ENCODE measurements at places on chromosomes 6 and 20.

DNA sequence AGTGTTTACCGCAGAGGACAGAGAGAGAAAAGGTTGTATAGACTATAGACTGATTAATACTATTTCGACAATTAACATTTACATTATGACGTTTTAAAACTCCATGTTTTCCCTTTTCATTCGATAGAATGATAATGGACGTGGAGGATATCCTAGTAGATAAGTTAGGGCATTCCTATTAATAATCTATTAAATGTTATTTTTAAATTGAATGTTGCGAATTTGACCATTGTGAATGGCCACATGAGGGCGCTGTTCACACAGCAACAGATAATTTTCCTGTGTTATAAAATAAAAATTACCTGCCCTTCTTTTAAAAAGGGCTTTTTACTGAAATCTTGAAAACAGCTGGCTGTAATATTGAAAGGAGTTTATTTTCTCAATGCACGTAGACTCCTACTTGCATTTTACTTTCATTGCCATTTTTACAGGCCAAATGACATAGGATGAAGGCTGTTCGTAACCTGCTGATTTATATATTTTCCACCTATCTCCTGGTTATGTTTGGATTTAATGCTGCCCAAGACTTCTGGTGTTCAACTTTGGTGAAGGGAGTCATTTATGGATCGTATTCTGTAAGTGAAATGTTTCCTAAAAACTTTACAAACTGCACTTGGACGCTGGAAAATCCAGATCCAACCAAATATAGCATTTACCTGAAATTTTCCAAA, 3.3 kb downstream of the ADGRB3 start:
- peak; percentile 24 for DNase-seq

GRCh38 chr6:122657601-122658000, 47.4 kb downstream of the PKIB start:
- DNase-seq = no peak

DNA sequence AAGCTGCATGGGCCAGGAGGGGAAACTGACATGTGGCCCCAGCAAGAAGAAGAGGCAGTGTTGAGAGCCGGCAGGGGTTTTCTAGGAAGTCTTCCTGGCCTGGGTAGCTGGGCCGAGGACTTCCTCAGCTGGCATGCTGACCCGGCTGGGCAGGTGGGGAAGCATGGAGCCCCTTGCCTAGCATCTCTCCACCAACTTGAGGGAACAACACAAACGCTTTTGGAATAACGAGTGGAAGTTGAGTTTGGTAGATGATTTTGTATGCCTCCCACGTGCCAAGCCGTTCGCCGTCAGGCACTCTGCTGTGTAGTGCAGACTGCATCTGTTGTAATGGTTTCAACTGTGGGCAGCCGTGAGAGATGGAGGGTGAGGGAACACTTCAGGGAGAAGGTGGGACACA, 7.3 kb downstream of the TMEM181 start:
- no peak for DNase-seq

GRCh38 chr20:53522696-53523095, 70.9 kb downstream of the ZNF217 start:
- DNase-seq = no peak

DNA sequence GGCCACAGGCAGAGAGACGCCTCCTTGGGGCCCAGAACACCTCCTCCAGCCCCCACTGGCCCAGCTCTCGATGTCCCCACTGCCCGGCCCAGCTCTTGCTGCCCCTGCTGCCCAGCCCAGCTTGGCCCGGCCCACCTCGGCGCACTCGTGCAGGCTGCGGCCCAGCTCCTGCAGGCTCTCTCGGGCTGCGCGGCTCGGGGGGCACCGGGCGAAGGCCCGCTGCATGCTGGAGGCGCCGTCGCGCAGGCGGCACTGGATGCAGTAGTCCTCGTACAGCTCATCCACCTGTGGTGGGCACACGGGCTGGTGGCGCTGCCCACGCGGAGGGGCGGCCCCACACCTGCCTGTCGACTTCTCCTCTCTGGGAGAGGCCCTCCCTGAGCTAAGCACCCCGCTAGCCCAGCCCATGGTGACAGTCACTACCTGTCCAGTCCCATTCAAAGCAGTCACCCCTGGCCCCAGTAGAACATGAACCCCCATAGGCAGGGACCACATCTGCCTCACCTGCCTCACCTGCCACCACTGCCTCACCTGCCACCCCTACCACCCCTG, 81.8 kb downstream of the RIPOR3 start:
- DNase-seq = no peak

- DNase-seq = no peak
These were observed 41.4 kb upstream of the BEND6 start for GRCh38 chr6:56913285-56914074.

DNA sequence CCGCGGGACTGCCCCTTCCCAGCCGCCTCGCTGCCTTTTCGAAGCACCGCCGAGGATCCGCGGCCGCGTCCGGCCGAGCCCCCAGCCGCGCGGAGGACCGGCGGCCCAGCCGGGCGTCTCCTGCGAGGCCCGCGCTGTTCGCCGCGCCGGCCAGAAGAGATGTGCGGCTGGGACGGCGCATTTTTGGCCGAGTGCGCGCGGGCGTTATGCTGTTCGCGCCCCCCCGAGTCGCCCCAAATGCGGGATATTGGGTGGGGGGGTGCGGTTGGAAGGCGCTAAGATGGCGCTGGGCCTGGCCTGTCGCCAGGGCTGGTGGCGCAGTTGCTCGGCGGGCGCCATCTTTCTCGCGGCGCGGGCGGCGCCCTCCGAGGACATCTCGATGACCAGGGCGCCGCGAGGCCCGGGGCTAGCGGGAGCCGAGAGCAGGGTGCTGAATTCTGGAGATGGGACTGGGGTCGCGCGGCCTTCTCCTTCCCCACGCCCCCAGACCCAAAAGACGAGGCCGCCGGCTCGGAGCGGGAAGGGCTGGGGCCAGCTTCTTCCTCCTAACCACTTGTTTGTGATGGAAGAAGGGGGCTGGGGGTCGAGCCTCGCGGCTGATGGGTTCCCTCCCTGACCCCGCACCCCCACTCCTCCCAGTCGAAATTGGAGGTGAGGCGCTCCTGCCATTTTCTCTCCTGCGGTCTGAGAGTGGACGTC, 1.5 kb downstream of the BICRAL start:
- peak; percentile 42 for DNase-seq

DNA sequence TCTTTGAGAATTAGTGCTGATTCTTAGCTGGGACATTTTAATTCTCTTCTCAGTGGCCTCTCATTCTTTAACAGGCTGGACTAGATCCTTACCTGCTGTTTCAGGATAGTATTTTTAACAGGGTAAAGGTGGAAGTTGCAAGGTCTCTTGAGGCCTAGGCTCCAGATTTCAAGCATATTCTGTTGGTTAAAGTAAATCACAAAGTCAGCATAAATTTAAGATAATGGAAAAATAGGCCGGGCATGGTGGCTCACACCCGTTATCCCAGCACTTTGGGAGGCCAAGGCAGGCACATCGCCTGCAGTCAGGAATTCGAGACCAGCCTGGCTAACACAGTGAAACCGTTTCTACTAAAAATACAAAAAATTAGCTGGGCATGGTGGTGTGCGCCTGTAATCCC, 1149.0 kb downstream of the EPHA7 start:
- no peak for DNase-seq
